ENCODE measurements at places on chromosomes 2 and 18.
A peak's percentile ranks its signal among the peaks of the same experiment; 100 is the strongest.

DNA sequence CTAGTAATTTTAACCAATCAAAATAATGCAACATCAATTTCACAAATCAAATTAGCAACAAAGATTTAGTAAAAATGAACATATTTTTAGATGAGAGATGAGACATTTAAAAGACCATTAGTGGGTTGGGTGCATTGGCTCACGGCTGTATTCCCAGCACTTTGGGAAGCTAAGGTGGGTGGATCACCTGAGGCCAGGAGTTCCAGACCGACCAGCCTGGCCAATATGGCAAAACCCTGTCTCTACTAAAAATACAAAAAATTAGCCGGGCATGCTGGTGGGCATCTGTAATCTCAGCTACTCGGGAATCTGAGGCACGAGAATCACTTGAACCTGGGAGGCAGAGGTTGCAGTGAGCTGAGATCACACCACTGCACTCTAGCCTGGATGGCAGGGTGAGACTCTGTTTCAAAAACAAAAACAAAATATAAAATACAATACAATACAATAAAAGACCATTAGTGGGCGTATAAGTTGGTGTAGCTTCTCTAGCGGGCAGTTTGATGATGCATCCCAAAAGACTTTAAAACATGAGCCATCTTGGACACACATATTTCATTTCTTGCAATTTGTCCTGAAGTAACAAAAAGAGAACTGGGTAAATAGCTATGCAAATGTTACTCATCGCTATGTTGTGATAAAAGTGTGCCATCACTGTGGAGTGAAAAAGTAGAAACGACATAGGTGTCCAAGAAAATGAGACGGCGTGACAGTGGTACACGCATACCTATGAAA, 101.8 kb downstream of the COL6A3 start:
- no peak for DNase-seq

DNA sequence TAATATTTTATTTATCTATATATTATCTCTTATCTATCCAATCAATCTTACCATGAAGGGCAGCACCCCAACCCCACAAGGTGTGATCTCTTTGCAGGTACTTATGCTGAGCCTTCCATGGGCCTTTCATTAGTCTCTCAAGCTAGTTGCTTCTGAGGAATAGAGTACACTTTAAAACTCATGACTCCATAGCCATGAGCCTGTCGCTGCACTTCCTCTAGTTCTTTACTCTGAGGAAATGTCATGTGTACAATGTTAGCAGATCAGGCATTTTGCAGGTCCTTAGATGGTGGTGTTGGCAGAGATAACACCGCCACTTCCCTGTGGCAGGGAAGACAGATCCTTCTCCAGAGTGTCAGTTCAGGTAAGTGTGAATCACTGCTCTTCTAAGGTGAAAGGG, 29.5 kb upstream of the STAT4 start:
- no peak for DNase-seq

DNA sequence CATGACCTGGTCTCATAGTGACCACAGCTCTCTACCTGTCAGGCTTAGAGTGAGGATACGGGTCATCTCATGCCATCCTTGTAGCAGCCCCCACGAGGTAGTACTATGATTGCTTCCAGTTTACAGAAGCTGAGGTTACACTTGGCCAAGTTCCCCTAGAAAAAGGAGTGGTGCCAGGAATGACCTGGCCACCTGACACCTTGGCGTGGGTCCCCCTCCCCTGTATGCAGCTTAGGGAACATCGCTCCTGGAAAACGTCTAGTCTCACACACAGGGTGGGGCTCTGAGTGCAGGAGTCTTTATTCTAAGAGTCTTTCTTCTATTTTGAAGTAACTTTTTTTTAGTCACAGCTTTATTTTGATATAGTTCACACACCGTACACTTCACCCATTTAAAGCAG, 14.8 kb downstream of the NPPC start:
- no peak for DNase-seq

GRCh38 chr18:63753676-63754075, 21.5 kb upstream of the SERPINB7 start:
- no peak for DNase-seq

GRCh38 chr2:51918113-51918512, 886.2 kb upstream of the NRXN1 start:
- DNase-seq, result no peak

GRCh38 chr2:187138265-187138664, 289.3 kb upstream of the ZSWIM2 start:
- no peak for DNase-seq

GRCh38 chr2:280650-281110, 7.2 kb downstream of the ALKAL2 start:
- no peak for DNase-seq

DNA sequence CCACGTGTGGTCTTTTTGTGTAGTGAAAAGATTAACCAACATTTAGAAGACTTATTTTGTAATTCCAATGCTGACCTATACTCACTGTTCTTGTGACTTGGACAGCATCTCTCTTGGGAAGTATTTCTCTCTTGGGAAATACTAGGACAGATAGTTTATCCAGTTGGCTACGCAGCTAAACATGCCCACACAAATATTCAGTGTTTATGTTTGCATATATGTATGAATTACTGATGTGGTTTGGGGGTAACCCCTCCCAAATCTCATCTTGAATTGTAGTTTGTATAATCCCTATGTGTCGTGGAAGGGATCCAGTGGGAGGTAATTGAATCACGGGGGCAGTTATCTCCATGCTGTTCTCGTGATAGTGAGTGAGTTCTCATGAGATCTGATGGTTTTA, 2062.3 kb upstream of the CELF4 start:
- no peak for DNase-seq

DNA sequence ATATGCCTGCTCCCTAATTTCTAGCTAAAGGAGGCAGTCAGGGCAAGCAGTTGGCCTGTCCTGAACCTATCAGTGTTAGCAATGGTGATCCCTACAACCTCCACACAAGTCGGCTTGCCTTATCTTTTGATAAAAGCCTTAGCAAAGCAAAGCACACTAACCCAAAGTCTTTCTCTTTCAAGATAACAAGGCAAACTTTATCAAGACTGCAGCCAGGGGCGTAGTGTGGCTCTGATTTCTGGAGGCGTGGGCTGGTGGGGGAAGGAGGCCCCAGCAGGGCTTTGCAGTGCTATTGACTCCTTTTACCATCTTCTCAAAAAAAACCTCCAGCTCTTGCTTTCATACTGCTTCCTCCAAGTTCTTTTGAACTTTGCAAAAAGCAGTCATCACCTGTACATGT, 40.2 kb upstream of the LAMA1 start:
- no peak for DNase-seq

- DNase-seq, result no peak
Observed at GRCh38 chr2:45237850-45238542, 228.7 kb upstream of the SIX2 start.

DNA sequence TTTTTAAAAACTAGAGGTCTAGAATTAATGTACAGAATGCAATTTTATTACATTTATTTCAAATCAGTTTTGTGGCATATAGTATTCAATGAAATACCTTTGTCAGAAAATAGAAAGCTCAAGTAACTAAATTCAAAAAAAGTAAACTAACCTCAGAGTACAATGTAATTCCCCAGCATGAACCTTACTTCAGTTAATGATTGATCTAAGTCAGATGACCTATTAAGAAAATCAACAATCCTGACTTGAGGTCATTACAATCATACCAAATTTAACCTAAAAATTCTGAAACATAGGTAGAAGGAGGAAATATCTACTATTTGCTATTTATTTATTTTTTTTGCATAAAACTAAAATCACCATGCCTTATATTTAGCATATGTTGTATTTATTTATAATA, 142.9 kb downstream of the CCDC102B start:
- no peak for DNase-seq

DNA sequence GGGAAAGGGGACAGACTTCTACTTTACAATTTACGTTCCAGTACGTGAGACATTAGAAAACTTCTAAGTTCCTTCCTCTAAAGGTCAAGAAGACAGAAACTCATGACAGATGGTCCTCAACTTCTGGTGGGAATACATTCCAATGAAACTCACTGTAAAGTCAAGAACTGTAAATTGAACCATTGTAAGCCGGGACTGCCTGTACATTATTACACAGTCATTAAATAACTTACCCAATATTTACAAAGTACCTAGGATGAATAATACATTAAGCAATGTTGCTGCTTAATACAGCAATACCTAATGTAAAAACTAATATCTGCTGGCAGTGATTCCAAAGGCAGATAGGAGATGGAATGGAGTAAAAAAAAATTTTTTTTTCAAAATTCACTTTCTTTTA, 51.9 kb downstream of the CDH2 start:
- no peak for DNase-seq

GRCh38 chr2:188280811-188281222, 10.9 kb upstream of the GULP1 start:
- no peak for DNase-seq

- no peak for DNase-seq
Observed at GRCh38 chr2:240041363-240041762, 11.1 kb upstream of the OR6B2 start.

DNA sequence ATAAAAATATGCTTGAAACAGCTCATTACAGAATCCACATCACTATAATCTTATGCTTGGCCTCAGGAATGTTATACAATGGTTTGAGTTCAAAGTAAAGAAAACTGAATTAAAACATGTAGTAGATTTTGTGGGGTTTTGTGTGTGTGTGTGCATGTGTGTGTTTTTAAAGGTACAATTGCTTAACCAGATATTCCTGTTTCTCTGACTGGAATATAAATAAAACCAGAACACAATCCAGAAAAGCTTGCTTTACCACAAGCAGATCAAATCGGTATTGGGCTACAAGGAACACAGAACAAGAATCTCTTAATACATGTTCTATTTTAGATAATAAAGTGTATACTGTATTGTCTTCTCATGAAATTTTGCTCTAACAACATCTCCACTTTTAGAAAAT, 110.0 kb downstream of the TMEM247 start:
- no peak for DNase-seq

DNA sequence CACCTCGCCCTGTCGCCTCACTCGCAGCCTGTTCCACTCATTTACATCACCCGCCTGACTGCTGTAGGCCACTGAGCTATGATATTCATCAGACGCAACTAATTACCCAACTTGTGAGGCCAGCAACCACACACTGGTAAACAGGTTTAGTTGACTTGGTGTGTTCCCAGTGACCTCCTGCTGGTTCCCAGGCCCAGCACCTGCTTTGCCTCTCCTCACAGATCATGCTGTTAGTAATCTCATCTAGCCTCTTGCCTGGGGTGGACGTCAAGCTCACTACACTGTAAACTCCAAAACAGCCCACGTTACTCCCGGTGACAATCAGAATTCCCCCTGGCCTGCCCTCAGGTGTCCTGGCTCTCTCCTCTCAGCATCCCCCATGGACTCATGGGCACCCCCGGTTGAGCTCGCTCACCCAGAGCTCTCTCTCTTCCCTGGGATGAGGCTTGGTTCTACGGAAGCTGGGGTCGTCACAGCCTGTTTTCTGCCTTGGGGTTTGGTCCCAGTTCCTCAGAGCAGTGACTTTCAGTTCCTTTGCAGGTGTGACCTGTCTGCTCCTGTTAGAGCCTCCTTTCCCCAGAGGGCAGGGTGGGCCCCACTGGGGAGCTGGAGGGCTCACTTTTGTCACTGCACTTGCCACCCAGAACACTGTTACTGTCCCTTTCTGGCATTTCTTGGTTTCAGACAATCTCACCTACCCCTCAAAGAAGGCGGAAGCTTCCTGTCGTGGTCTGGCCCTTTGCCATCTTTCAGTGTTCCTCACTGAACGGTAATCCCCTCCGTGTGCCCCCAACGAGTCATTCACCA, 40.3 kb downstream of the INPP5D start:
- no peak for DNase-seq

DNA sequence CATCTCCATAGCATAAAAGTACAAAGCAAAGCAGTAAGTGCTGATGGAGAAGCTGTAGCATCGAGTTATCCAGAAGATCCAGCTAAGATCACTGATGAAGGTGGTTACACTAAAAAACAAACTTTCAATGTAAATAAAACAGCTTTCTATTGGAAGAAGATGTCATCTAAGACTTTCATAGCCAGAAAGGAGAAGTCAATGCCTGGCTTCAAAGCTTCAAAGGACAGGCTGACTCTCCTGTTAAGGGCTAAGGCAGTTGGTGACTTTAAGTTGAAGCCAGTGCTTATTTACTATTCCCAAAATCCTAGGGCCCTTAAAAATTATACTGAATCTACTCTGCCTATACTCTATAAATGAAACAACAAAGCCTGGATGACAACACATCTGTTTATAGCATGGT, 44.0 kb downstream of the METTL8 start:
- no peak for DNase-seq

- no peak for DNase-seq
Observed at GRCh38 chr2:111161971-111162370, 41.3 kb downstream of the BCL2L11 start.

- no peak for DNase-seq
Observed at GRCh38 chr18:48502906-48503305, 35.9 kb upstream of the CTIF start.

DNA sequence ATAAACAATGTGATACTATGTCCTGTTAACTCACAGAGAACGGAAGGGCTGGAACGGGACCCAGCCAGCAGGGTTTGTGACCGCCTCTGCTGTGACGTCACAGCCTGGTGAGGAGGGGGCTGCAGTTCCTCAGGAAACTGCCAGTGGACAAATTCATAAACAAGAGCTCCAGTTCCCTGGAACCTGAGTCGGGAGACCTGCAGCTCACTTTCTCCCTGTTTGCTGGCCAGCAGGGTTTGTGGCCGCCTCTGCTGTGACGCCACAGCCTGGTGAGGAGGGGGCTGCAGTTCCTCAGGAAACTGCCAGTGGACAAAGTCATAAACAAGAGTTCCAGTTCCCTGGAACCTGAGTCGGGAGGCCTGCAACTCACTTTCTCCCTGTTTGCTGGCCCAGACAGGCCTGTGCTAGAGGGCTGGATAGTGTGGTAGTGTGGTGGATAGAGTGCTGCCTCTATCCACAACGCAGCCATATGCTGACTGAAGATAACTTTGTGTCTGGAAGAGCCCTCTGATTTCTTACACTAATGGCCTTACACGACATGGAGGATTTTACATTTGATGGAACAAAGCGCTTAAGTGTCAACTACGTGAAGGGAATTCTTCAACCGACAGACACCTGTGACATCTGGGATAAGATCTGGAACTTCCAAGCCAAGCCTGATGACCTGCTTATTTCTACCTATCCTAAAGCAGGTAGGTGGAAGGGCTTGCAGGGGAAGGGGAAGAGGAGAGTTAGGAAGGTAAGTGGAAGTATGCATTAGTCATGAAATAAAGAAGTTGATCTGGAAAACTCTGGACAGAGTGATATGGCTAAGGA, at the start of gene SULT1C4:
SULT1C4 (plus strand) TSS at position 140 of the 816 bp plus-strand sequence; CDS start at position 524, 384 bp downstream.
- DNase-seq, result peak; percentile 87

GRCh38 chr2:85600951-85601770, 1.3 kb downstream of the TMEM150A start:
- no peak for DNase-seq

GRCh38 chr2:118032169-118033013, 18.5 kb upstream of the CCDC93 start:
- no peak for DNase-seq

DNA sequence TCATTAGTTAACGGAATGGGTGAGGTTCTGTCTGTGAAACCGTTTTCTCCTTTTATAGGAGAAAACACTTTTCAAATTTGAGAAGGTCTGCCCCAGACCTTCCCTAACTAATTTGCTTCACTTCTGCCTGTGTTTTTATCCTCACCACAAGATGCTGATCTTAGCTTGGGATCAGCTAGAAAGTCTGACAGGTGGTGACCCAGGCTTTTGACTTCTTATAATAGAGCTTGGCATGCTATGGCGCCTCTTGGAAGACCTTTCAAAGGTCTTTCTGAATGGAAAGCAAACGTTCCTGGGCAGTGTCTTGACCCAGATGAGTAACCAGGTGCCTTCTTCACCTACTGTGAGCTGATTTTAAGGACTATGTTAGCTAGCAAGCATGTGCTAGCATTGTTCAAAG, 91.4 kb downstream of the LYPD6 start:
- no peak for DNase-seq

Measured in right kidney (tissue), 9 donors.